ENCODE measurements at places on chromosomes 6 and 20. TPM values are rescaled to one million over a fixed set of nuclear protein-coding genes. Genes with fewer than 3 reads are reported as not detected.
A peak's percentile ranks its signal among the peaks of the same experiment; 100 is the strongest.

DNA sequence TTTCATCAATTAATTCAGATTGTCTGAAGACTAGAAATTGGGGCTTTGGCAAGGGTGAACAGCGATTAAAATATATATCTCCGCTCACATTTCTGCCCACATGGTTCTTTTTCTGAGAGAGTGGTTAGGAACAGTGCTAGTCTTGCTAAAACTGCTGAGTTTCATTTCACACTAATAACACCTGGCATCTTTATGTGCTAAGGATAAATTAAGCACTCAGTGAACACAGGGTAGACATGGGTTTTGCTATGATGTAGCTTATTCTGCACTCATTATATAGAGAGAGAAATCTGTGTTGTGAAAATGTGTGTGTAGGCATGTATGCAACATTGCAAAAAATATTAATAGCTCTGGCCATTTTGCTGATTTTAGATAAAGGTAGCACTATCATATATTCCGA lies 623.4 kb upstream of the FLRT3 start:
- DNase-seq = no peak

DNA sequence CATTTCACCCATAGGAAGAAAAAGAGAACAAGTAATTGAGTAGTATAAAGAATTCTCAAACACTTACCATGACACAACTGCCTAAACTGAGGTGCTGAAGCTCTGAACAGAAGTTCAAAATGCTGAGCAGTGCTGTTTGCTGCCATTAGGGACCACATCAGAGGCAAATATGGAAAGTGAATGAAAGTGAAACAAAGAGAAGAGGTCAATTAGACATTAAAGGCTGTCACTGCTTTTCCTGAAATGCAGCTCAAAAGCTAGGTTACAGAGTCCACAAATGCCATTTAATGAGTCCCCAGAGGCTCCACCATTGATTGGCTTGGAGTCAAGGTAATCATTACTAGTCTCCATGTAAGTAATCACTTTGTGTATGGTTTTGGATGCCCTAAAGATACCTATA lies 46.1 kb downstream of the POU3F2 start:
- DNase-seq = no peak

The FGD2 gene
- 6.5 TPM for total RNA-seq

The GNRH2 gene
- not detected for total RNA-seq

DNA sequence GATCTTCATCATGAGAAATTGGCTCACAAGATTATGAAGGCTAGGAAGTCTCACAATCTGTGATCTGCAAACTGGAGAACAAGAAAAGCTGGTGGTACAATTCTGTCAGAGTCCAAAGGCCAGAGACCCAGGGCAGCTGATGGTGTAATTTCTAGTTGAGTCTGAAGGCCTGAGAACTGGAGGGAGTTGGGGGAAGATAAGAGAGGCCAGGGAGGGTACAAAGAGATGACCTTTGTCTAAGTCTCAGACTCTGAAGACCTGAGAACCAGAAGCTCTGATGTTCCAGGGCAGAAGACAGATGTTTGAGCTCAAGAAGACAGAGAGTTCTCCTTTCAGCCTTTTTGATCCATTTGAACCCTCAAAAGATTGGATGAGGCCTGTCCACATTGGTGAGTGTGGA lies 280.6 kb downstream of the HDGFL1 start:
- no peak for DNase-seq

DNA sequence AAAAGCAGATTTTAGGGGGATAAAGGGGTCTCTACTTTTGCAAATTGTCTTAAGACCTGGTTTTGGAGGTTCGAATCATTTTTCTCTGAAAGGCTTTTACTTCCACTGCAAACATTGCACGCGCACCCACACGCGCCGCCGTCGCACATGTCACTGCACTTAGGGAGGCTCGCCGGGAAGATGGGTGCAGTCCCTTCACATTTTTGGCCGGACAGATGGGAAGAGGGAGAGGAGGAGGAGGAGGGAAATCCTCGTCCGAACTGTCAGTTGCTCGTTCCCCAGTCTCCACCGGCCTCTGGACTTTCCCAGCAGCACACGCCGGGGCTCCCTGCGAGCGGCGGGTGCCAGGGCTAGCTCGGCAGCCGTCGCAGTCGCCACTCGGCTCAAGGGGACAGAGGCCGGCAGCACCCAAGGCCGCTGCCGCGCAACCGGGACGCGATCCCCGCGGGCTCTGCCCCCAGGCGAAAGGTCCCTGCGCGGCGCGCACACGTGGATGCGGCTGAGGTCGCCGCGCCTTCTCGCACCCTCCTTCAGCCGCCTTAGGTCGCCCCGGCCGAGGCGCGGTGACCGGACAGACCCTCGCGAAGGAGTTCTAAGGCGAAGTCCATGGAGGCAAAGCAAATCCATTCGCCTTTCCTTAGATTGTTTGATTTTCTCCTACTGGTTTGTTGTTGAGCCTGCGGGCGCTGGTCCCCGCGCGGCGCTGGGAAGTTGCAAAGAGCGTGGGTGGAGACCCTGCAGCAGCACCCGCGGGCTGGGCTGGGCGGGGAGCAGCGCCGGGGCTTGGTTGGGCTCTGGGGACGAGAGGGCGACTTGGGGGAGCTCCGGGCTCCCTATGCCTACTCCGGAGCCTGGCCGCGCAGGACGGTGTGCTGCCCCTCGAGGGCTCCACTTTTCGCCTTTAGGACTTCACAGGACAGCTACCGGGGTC lies 1.2 kb downstream of the MYB start:
- peak; percentile 5 for DNase-seq

The GPLD1 gene
- not detected for total RNA-seq

- DNase-seq = no peak
Measured at GRCh38 chr6:135291288-135292076, 110.4 kb downstream of the MYB start.

- no peak for DNase-seq
Measured at GRCh38 chr6:41039060-41039998, at the start of gene UNC5CL. Gene UNC5CL, minus strand, starts transcription at chr6:41039221. Its CDS starts 4,147 bp downstream, at chr6:41035074.

The PTPRT gene
- 17.8 TPM for total RNA-seq

Measured in umbilical cord (tissue), 2 donors.